Trophoblast cell (in vitro differentiated cells and primary cell): ENCODE measurements at places on chromosomes 6 and 20.

- DNase-seq: no peak
Measured at GRCh38 chr6:113539623-113540022, 317.5 kb upstream of the MARCKS start.

GRCh38 chr6:128065072-128065471, 164.2 kb upstream of the THEMIS start:
- no peak for DNase-seq

- DNase-seq: no peak
Measured at GRCh38 chr6:116512734-116513133, 1.3 kb downstream of the CALHM5 start.

GRCh38 chr6:33343953-33344611, 26.5 kb upstream of the ZBTB22 start:
- no peak for DNase-seq

DNA sequence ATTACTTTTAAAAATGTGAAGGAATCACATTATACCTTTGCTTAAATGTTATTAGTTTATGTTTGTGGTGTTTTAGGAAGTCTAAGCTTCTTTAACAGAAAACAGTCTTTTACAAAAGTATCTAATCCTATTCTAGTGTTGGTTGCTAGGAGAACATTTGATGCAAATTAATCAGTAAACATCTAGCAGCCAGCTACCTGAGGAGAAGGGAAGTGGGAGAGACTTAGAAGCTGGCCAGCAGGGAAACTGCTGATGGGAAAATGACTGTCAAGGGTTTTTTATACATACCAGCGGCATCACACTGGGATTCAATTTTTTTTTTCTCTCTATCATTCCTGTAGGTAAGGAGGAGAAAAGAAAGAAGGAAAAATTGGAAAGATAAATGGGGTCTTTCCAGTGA, 686.0 kb upstream of the MMS22L start:
- DNase-seq: no peak

- DNase-seq: no peak
Measured at GRCh38 chr6:128098000-128098581, 197.2 kb upstream of the THEMIS start.

- no peak for DNase-seq
Measured at GRCh38 chr20:23607497-23608245, 2.0 kb upstream of the CST9 start.

DNA sequence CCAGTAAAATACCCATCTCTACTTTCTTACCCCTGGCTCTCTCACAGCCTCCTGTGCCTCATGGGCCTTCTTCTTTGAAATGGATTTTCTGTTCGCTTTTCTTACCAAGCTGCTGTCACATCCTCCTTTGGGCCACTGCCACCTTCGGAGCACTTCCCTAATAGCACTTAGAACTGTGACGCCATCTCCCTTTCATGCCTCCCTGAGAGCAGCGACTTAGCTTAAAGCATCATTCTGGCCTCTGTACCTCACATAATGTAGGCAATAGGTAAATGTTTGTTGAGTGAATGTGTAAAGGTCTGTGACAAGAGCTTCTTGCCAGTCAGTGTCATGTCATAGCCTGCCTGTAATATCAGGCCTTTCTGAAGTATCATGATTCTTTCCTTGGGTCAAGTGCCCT, 78.8 kb downstream of the ADGRG6 start:
- peak; percentile 53 for DNase-seq

DNA sequence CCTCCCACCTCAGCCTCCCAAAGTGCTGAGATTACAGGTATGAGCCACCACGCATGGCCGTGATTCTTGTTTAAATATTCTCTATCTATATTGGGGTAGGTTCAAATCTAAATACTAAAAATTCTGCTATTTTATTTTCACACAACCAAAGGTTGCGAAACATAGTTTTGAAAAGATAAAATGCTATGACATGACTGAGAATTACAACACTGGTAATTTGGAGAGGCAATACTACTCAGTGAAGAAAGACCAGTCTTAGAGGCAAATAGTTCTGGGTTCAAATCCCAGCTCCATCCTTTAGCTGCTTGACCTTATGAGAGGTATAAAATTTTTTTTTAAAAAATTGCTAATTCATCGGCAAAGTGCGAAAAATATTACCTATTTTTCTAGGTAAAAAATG, 137.0 kb upstream of the PREP start:
- DNase-seq: no peak

- DNase-seq: no peak
Measured at GRCh38 chr6:7647504-7647903, 57.5 kb downstream of the SNRNP48 start.

- DNase-seq: no peak
Measured at GRCh38 chr6:45072673-45073072, 255.5 kb upstream of the RUNX2 start.

DNA sequence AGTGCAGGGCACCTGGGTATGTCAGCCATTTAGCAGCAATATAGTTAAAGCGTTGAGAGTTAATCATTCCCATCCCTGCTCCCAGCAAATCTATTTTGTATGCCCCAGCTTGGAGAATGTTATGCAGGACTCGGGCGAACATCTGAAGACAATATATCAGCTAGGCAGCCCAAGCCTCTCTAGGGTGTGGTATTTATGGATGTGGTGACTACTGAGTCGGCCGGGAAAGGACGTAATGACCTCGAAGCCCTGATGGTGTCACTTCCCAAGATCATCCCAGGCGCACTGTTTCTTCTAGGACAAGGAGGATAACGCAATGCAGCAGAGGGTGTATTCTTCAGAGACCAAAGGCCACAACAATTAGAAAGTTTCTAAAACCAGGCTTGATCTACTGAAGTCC, 63.6 kb upstream of the FAM184A start:
- no peak for DNase-seq

DNA sequence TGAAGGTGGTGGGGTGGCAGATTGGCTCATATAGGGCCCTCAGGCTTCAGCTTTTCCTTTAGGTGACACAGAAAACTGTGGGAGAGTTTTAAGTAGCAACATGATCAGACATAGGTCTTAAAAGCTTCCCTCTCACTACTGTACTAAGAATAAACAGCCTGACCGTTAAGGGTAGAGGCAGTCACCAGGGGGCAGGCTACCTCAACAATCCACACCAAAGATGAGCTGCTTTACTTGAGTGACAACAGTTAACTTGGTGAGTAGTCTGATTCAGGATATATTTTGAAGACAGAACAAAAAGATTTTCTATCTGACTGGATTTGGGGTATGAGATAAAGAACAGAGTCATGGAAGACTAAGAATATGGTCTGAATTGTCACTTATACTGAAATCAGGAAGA, 193.1 kb upstream of the SHLD1 start:
- DNase-seq: peak; percentile 65

DNA sequence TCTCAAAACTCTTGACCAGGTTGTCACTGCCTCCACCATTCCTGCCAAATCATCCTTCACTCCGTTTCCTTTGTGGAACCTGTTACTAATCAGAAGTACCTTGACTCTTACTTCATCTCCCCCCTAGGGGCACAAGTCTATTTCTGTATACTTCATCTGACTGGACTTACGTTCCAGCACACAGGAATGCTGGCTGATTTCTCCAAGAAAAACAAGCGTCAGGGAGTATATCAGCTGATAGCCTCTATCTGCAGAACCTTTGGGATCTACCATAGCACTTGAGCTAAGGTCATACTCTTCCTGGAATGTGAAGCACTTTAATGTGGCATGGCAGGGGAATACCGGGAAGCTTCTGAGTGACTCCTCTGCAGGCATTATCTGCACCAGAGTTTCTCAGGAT, 178.1 kb upstream of the MOCS1 start:
- DNase-seq: peak; percentile 90

GRCh38 chr6:125252891-125253290, 48.9 kb downstream of the HDDC2 start:
- DNase-seq: no peak

DNA sequence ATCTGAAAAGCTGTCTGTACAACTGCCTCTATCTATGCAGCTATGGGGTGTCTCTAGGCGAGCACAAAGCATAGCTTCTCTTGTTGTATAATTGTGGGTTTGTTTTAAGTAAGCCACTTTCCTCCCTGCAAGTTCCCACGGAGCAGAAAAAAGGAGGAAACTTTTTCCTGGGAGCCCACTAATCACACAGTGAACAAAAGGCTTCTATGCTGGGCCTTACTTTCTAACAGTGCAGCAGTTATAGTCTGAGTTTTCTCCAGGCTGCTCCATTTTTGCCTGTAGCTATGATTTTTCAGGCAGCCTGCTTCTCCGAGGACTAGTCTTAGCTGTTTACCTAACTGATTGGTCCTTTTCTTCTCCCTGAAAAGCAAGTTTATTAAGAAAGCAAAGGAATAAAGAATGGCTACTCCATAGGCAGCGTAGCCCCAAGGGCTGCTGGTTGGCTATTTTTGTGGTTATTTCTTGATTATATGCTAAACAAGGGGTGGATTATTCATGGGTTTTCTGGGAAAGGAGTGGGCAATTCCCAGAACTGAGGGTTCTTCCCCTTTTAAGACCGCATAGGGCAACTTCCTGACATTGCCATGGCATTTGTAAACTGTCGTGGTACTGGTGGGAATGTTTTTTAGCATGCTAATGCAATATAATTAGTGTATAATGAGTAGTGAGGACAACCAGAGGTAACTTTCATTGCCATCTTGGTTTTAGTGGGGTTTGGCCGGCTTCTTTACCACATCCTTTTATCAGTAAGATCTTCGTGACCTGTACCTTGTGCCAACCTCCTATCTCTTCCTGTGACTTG, 84.3 kb downstream of the OPRM1 start:
- no peak for DNase-seq

- no peak for DNase-seq
Measured at GRCh38 chr6:34760108-34760507, 2.8 kb downstream of the SNRPC start.

DNA sequence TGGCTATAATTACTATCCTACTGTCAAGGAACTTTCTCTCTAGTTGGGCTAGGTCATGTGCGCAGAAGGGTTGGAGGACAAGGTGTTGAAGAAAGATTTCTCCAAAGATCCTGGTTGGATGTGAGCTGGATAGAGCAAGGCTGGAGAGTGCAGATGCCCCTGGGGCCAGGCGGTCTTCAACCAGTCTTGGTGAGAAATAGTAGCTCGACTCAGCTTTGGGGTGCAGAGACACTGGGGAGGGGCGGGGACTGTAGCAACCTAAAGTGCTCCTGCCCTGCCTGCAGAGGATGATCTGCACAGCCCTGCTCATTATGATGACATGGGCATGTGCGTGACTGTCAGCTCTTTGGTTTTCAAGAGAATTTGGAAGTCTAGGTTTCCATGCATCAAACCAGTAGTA, 35.9 kb downstream of the PHACTR3 start:
- no peak for DNase-seq

- peak; percentile 33 for DNase-seq
Measured at GRCh38 chr20:53839423-53840176, 230.8 kb downstream of the BCAS1 start.

DNA sequence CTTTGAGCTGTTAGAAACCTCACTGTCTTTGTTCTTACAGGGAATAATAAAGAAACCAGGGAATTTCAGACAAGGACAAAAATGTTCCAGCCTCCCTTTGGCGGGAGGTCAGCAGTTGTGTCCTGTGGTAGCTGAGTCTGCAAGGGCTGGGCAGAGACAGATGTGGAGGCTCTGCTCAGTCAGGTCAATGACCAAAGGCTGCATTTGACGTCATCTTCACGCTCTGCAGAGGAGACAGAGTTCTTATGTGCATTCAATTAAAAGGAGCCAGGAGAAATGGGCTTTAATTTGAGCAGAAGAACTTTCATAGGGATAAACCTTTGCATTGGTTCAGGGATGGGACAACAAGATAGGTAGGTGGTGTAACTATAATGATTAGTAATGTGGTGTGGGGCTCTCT, 45.1 kb upstream of the FOXA2 start:
- DNase-seq: no peak

DNA sequence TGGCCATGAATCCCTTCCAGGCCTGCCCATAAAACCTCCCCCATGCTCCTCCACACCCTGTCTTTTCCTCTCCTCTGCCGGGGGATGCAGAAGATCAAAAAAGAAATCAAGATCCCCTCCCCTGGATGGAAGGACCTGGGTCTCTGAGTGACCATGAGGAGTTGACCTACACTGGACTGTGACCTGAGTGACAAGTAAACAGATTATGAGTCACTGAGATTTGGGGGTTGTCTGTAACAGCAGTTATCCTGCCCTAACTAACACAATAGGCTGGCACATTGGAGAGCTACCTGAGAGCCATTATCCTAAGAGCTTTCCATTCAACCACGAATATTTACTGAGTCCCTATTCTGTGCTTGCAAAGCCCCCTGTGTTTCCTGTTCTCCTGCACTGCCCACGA, 28.4 kb upstream of the SIRPA start:
- DNase-seq: no peak

GRCh38 chr6:163460307-163460782, 45.8 kb downstream of the QKI start:
- no peak for DNase-seq

DNA sequence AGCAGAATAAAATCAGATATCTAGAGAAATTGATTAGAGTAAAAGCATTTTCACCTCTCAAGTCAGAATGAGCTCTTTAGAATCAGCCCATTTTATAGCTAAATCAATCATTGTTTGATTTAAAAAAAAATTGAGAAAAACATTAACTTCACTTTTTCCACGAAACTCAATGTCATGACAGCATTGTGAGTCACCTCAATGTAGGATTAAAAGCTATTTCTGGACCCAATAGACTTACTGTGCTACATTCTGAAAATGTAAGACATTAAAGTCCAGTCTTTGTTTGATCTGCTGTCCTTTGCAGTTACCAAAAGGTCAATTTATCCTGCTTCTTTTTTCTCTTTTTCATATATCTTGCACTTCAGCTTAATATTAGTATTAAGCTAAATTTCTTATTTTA, 519.4 kb upstream of the ZNF337 start:
- DNase-seq: no peak

- no peak for DNase-seq
Measured at GRCh38 chr20:44030394-44030793, 115.7 kb downstream of the TOX2 start.

- DNase-seq: no peak
Measured at GRCh38 chr20:40294747-40295146, 394.3 kb downstream of the MAFB start.

DNA sequence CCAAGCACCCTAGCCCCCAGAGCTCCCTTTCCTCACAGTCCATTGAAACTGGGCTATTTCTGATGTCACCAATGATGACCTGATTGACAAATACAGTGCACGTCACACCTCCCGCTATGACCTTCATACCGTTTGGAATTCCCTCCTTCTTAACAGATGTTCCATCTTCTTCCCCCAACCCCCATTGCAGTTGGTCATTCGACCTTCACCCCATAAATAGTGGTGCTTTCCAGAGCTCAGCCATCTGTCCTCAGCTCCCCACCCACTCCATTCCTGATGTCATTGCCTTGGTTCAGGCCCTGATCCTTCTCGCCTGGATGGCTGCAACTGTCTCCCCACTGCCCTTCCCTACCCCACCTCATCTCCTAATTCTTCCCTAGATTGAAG, 198.5 kb downstream of the SOD2 start:
- no peak for DNase-seq

- DNase-seq: peak; percentile 14
Measured at GRCh38 chr6:56246881-56247653, at the start of gene COL21A1. COL21A1 (minus strand) TSS chr6:56247580; CDS start chr6:56182618, 64,962 bp downstream.
